ENCODE measurements at places on chromosomes 6 and 20. TPM values are rescaled to one million over a fixed set of nuclear protein-coding genes. Genes with fewer than 3 reads are reported as not detected.
A peak's percentile ranks its signal among the peaks of the same experiment; 100 is the strongest.

DNA sequence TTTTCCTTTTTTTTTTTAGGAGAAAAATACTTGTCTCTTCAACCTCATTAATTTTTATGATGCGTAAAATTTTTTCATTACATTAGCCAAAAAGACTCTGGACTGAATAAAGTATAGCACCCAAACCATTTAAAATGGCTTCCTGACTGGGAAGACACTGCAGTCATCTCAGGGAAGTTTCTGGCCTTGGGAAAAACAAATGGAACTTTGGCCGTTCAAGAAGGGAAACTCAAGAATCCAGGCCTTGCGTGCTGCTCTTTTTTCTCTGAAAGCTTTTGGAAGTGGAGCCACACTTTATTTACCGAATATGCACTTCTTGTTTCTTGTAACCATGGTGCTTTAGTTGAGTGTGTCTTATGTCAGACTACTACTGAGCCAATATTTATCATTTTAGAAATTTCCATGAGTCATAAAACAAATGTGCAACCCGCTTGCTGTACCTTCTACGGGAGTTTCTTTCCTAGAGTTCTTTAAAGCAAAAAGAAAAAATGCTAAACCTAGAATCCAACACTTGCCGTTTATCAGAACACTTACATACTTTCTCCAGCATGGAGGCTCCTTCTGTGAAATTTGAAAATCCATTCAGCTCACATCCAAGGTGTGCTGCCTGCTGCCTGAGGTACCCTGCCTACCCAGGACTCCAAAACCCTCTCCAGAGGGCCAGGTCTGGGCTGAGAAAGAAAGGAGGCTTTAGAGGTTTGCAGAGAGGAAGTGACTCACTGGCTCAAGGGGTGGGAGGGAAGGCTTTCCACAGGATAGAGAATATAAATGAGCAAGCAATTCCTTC, 11.5 kb upstream of the DSTN start:
- no peaks in the 10 kb centered on the region for H3K27me3 ChIP-seq
- no peaks in the 10 kb centered on the region for H3K4me1 ChIP-seq
- no peak overlapping the region for H3K27ac ChIP-seq
- no peak overlapping the region for H3K4me3 ChIP-seq
- H3K36me3 ChIP-seq, result no peaks in the 10 kb centered on the region
- no peak for DNase-seq

- no peak overlapping the region for H3K4me3 ChIP-seq
- no peaks in the 10 kb centered on the region for H3K4me1 ChIP-seq
- no peaks in the 10 kb centered on the region for H3K27me3 ChIP-seq
- no peak for DNase-seq
Observed at GRCh38 chr6:74181471-74181870, 485.5 kb downstream of the CD109 start.

GRCh38 chr6:125231574-125232343, 70.0 kb downstream of the HDDC2 start:
- H3K27ac ChIP-seq, result no peak overlapping the region
- DNase-seq, result no peak
- no peaks in the 10 kb centered on the region for H3K4me1 ChIP-seq
- H3K4me3 ChIP-seq, result no peak overlapping the region
- H3K36me3 ChIP-seq, result no peaks in the 10 kb centered on the region
- H3K27me3 ChIP-seq, result no peaks in the 10 kb centered on the region

GRCh38 chr20:31694842-31695593, 27.6 kb downstream of the BCL2L1 start:
- DNase-seq, result no peak
- H3K27me3 ChIP-seq, result no peaks in the 10 kb centered on the region
- no peaks in the 10 kb centered on the region for H3K36me3 ChIP-seq
- H3K27ac ChIP-seq, result peak overlapping the region; percentile 30

DNA sequence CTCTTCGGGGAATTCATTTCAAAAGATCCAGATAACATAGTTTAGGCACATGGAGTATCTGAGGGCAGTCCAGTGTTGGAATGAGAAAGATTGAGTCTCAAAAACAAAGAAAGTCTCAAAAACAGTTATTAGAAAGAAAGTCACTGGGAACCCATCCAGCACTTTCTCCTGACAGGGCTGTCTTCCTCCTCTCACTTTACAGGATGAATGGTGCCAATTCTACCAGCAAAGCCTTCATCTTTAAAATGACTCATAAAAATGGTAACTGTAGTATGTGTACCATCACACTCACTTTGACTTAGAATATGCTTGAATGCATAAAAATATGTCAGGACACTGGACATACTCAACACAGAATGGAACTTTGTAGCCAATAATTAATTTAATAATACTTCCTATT, 71.3 kb downstream of the SLC22A3 start:
- no peak for DNase-seq
- no peak overlapping the region for H3K4me3 ChIP-seq
- H3K36me3 ChIP-seq, result no peaks in the 10 kb centered on the region

DNA sequence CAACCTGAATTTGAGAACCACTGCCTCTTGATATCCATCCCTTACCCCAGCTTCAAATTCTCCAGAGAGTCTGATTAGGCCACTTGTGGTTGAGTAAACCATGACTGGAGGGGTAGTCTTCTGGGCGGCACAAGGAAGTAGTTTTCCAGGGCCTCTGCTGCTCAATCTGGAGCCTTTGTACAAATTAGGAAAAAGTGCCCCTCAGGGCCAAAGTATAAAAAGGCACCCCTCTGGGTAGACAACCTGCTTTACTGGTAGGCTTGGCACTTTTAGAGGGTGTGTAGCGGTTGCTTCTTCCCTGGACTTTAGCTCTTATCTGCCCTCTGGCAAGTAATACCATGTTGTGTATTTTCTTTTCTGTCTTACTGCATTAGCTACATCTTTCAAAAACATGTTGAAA, 32.9 kb upstream of the RPL7L1 start:
- no peak overlapping the region for H3K27ac ChIP-seq
- no peak for DNase-seq
- H3K36me3 ChIP-seq, result peaks cover 23% of the 10 kb centered on the region
- no peaks in the 10 kb centered on the region for H3K27me3 ChIP-seq
- no peak overlapping the region for H3K4me3 ChIP-seq

DNA sequence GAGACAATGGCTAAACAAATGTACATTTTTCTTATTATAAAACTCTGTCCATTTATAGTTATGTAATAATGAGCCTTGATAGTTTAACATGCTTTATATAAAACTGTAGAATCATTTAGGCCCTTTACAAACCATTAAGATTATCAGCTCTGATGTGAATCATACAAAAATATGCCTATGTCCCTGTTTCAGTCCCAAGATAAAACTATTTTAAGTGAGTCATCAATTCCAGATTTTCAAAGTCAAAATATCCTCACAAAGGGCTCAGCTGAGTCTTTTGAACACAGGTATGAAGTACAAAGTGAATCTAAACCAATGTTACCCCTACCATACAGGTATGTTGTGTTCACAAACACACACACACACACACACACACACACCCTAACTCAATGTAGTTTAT, 88.0 kb downstream of the PTPRK start:
- DNase-seq, result no peak
- H3K36me3 ChIP-seq, result no peaks in the 10 kb centered on the region
- no peak overlapping the region for H3K4me3 ChIP-seq
- no peaks in the 10 kb centered on the region for H3K4me1 ChIP-seq

DNA sequence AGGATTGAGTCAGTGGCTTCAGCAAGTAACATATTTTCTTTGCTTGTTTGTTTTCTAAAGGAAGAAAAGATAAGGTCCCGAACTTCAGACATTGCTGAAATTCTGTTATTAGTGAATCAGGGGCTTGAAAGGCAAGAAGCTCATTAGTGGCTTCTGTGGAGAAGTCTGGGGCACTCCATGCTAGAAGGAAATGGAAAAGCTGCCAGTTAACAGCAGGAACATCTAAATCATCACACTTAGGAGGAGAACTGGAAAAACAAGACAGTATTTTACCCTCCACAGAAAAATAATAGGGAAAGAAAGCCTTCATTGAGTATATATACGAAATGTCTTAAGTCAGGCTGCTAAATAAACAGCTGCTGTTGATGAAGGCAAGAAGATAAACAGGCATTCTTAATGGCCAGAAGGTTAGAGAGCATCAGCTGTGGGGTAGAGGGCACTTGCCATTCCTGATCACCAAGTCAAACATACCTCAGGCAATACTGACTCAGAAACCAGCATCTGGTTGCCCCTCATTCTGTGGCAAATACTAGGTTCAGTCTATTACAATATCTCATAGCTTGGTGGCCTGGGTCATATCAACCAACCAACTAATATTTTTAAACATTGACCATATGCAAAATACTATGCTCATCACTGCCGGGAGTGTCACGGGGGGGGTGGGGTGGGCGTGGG, 143.2 kb upstream of the TENT5A start:
- DNase-seq, result no peak
- H3K4me3 ChIP-seq, result no peak overlapping the region
- no peaks in the 10 kb centered on the region for H3K36me3 ChIP-seq
- no peaks in the 10 kb centered on the region for H3K4me1 ChIP-seq

DNA sequence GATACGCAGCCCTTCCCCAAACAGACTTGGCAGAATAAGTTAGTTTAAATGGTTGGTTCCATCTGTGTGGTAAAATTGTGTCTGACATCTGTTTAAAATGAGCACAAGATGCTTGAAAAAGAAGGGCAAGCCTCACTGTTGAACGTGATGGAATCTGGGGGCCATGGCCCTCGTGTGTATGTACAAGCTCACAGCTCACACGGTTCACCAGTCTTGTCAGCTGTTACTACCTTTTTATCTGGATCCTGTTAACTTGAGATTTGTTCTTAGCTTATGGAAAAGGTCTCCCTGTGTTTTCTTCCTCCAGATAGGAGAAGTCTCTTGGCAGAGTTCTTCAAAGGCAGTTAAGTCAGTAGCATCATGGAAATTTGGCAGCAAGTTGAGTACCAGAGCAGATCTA, 270.6 kb downstream of the KHDC1L start:
- H3K4me3 ChIP-seq, result no peak overlapping the region
- no peak overlapping the region for H3K27ac ChIP-seq
- no peaks in the 10 kb centered on the region for H3K4me1 ChIP-seq
- DNase-seq, result no peak
- H3K36me3 ChIP-seq, result no peaks in the 10 kb centered on the region

- no peaks in the 10 kb centered on the region for H3K27me3 ChIP-seq
- H3K4me1 ChIP-seq, result peaks cover 30% of the 10 kb centered on the region
- peaks cover 2% of the 10 kb centered on the region for H3K36me3 ChIP-seq
- no peak for DNase-seq
- no peak overlapping the region for H3K27ac ChIP-seq
Observed at GRCh38 chr6:26400626-26401025, 1.4 kb upstream of the BTN3A1 start.

DNA sequence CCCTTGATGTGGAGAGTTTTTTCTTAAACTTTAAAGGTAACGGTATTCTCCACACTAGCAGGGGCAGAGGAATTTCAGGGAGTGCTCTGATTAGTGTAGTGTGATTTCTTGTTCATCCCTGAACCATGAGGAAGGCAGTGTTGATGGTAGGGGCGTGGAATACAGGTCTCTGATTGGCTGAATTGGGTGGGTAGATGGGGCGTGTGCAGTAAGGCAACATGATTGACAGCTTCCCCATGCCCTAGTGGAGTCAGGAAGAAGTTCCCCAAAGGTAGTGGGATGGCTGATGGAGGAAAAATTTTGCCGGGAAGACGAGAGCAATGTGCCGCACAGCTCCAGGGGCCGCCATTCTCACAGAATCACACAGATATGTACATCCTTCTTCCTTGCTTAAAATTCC, 97.4 kb upstream of the SALL4 start:
- DNase-seq, result no peak
- H3K4me3 ChIP-seq, result no peak overlapping the region
- no peak overlapping the region for H3K27ac ChIP-seq
- H3K27me3 ChIP-seq, result peaks cover 2% of the 10 kb centered on the region
- no peaks in the 10 kb centered on the region for H3K4me1 ChIP-seq

DNA sequence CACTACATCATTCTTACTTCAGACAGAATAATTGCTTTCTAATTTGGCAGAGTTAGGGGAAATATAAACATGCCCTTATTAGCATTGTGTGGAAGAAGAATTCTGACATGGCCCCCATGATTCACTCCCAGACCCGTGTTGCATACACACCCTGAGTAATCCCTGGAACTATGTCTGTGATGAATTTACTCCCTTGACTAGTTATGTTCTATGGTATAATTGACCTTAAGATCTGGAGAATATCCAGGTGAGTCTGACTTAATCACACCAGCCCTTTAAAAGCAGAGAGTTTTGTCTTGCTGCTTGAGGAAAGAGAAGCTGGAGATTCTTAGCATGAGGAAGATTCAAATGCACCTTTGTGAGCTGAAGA, 262.9 kb downstream of the SOX4 start:
- no peaks in the 10 kb centered on the region for H3K27me3 ChIP-seq
- no peak overlapping the region for H3K27ac ChIP-seq
- H3K36me3 ChIP-seq, result no peaks in the 10 kb centered on the region
- DNase-seq, result no peak
- no peaks in the 10 kb centered on the region for H3K4me1 ChIP-seq

DNA sequence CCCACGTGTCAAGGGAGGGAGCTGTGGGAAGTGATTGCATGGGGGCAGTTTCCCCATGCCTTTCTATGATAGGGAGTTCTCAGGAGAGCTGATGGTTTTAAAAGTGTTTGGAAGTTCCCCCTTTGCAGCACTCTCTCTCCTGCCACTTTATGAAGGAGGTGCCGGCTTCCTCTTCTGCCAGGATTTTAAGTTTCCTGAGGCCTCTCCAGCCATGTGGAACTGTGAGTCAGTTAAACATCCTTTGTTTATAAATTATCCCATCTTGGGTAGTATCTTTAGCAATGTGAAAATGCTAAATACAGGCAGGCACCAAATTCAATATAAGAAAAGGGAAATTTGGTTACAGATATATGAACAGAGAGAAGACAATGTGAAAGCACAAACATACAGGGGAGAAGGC, 96.4 kb upstream of the EPHA7 start:
- H3K27me3 ChIP-seq, result no peaks in the 10 kb centered on the region
- H3K27ac ChIP-seq, result no peak overlapping the region
- H3K36me3 ChIP-seq, result no peaks in the 10 kb centered on the region
- H3K4me1 ChIP-seq, result no peaks in the 10 kb centered on the region
- DNase-seq, result no peak
- no peak overlapping the region for H3K4me3 ChIP-seq

DNA sequence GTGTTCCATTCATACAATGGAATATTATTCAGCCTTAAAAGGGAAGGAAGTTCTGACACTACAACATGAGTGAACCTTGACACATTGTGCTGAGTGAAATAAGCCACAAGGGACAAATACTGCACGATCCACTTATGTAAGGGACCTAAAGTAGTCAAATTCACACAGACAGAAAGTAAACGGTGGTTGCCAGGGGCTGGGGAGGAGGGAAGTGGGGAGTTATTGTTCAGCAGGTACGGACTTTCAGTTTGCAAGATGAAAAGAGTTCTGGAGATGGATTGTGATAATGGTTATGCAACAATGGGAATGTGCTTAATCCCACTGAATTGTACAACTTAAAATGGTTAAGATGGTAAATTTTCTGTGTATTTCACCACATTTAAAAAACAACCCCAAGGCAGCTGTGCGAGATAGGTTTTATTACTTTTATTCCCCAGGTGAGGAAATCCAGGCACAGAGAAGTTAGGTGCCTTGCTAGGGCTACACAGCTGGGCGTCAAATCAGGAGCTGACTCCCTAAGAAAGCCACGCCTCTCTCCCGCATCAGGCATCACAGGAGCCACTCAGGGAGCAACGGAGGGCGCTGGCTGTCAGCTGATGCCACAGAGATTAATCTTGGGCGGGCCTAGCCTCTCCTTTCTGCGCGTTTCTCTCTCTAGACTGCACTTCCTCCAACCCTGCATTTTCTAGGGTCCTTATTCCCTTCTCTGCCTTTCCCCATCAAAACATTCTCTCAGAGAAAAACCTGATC, 9.3 kb upstream of the TRAF3IP2 start:
- no peaks in the 10 kb centered on the region for H3K27me3 ChIP-seq
- no peak for DNase-seq
- H3K4me3 ChIP-seq, result no peak overlapping the region
- H3K36me3 ChIP-seq, result peaks cover 3% of the 10 kb centered on the region

Gene RSPH9
- not detected for total RNA-seq

Gene JPH2
- not detected for total RNA-seq

Gene BPIFB1
- total RNA-seq, result not detected

Gene C2
- total RNA-seq, result 1.4 TPM

Gene PTCHD4
- not detected for total RNA-seq

Gene PDE10A
- total RNA-seq, result not detected

Gene CRISP3
- total RNA-seq, result not detected

Gene ZSCAN31
- total RNA-seq, result 1.1 TPM

Measured in T-cell (primary cell).